ENCODE measurements at places on chromosomes 11 and 22.

DNA sequence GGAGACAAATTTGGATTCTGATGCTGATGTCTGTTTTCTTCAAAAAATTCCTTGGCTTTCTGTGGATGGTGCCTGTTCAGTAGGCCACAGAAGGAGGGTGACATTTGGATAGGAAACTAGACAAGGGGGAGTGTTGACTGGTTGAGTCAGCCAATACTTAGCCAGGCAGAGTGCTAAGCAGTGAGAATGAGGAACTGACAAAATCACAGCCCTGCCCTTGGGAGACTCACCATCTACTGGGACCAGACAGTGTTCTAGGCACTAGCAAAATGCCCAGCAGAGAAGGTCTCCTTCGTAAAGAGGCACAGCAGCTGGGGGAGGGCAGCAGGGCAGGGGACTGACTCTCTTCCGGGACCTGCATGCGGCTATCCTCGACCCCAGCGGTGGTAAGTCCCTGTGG, 190.2 kb downstream of the DSCAML1 start:
- DNase-seq: no peak

- peak; percentile 78 for DNase-seq
These were observed 6.8 kb downstream of the NAA40 start for GRCh38 chr11:63945477-63946163.

DNA sequence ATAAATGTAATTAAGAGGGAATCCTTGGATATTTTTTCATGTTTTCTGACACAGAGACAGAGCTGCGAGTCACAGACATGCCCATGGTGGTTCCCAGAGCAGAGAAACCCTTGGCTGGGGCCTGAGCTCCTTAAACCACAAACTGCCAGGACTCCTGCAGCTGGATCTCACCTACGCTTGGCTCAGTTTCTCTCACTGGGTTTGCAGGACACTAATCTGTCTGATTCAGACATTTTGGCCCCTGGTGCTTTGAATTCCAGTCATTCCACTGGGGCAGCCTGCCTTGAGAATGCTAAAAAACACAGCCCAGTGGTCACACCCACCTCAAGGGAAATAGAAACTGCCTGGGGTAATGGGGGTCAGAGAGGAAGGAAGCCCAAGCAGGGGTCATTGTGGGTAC, 122.6 kb downstream of the CCDC81 start:
- DNase-seq: no peak

GRCh38 chr22:43553451-43554258, 141.8 kb downstream of the MPPED1 start:
- no peak for DNase-seq

DNA sequence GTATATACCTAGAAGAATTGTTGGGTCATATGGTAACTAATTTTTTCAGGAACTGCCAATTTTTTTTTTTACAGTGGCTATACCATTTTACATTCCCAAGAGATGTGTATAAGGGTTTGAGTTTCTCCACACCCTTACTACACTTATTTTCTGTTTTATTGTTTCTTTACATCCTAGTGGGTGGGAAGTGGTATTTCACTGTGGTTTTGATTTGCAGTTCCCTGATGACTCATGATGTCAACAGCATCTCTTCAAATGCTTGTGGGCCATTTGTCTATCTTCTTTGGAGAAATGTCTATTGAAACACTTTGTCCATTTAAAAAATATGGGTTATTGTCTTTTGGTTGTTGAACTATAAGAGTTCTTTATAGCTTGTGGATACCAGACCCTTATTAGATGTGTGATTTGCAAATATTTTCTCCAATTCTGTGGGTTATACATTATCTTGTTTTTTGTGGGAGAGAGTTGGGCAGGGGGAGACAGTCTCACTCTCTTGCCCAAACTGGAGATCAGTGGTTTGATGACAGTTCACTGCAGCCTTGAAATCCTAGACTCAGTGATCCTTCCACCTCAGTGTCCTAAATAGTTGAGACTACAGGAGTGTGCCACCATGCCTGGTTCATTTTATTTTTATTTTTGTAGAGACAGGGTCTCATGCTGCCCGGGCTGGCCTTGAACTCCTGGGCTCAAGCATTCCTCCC, 30.3 kb upstream of the PISD start:
- no peak for DNase-seq

DNA sequence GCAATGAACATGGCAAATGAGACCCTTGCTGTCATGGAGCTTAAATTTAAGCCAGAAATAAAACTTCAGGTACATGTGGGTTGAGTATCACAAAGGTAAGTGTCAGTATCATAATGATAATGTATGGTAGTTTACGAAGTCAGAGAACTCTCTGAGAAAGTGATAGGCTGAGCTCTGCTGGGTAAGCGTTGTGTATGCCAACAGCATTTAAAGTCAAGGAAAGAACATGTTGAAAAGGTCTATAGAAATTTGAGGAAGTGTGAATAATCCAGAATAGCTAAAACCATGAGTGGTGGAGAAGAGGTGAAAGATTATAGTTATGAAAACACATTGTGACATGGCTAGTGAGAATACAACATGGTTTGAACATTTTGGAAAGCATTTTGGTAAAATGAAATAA, 17.4 kb upstream of the CTSC start:
- no peak for DNase-seq

- no peak for DNase-seq
These were observed 27.6 kb upstream of the LDLRAD3 start for GRCh38 chr11:35916270-35916669.

- no peak for DNase-seq
These were observed 16.2 kb downstream of the GRAMD4 start for GRCh38 chr22:46636221-46637002.

DNA sequence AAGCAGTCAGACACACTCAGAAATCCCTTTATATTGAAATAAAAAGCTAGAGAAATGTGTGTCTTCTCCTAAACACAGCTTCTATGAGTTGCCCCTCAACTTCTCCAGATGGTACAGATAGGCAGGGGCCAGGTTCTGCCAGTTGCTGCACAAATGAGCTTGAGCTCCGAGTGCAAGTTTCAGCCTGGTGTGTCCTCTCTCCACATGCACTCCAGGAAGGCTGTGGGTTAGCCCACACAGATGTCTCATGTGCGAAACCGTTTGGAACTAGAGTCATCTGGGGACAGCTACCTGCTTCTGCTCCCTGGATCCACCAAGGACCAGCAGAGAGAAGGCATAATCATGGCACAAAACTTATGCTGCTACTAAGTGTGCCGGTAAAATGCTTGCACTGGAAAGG, 812.6 kb downstream of the OPCML start:
- DNase-seq: no peak

DNA sequence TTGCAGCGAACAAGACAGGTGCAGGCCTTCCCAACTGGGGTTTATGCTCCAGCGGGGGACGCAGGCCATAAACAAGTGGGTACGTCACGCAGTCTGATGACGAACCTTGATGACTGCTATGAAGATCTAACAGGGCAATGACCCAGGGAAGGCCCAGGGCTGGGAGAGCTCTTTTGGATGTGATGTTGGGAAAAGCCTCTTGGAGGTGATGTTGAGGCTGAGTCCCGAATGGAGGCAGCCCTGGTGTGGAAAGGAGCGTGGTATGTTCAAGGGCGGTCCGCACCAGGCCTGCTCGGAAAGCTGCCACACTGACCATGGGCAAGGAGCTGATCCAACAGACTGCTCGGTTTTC, 5.8 kb downstream of the FADS2 start:
- no peak for DNase-seq

DNA sequence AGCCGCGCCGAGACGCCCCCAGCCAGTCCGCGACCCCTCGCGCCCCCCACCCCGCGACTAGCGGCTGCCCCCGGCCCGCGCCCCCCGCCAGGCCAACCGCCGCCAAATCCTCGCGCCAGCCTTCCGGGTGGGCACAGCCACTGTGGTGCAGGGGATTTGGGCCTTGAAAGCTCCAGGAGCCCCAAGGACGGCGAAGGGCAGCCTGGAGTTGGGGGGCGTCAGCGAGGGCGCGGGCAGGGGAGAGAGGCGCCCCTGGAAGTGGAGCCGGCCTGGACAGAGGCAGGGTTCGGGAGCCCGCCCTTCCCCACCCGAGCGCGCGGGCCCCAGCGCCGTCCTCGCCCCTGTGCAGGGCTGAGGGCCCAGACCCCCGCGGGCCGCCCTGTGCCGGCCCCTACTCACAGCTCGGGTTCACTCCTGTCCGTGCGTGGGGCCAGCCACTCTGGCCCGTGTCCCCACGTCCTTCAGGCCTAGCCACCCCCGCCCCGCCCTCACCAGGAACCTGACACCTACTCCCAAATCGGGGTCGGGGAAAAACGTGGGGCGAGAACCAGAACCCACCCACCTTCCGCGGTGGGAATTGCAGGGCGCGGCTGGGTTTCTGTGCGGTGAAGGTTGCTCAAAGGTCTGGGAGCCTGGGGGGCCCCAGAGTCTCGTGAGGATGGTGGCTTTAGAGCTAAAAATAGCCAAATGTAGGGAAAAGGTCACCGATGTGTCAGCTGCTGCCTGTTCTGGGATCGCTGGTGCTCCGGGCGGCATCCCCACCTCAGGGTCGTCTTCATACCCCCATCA, at the start of gene CPT1B:
Gene CPT1B, minus strand, starts transcription at position 441 of the 789 bp plus-strand sequence. CDS start 512 bp downstream, outside the sequence.
- DNase-seq: peak; percentile 44

DNA sequence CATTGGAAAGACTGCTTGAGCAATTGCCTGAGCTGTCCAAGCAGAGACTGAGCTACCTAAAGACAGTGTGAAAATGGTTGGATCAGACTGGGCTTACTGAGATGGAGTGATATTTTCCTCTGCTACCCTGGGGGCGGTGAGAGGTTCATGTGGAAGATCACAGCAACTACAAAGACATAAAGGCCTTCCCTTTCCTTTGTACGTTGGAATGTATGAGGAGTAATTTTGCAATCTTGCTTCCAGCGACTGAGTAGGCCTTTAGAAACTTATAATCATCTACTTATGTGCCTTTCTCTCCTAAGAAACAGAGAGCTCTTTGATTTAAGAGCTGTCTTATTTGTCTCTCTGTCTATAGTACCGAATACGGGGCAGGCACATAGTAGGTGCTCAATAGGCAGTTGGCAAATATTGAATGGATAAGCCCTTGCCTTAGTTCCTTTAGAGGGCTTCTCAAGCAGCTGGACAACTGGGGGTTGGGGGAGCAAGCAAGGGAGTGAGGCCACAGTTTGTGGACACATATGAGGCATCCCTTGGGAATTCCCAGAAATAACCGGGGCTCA, 2.4 kb upstream of the HEPACAM start:
- DNase-seq: no peak

GRCh38 chr11:128246364-128246801, 341.0 kb downstream of the ETS1 start:
- DNase-seq: no peak

DNA sequence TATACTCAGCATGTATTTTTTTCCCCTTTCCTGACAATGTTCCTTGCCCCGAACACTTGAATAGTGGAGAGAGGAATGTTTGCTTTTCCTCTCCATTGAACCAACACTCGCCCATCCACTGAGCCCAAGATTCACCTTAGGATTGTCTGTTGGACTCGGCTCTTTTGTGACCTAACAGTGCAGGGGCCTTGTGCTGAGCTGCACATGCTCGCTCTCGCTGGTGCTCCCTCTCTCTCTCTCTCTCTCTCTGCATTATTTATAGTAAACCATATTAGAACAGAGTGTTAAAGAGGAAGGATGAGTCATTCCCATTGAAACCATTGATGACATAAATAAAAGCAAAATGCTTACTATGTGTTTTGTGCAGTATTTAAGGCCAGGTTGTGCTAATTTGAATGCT, 20.7 kb downstream of the ZBTB16 start:
- no peak for DNase-seq

DNA sequence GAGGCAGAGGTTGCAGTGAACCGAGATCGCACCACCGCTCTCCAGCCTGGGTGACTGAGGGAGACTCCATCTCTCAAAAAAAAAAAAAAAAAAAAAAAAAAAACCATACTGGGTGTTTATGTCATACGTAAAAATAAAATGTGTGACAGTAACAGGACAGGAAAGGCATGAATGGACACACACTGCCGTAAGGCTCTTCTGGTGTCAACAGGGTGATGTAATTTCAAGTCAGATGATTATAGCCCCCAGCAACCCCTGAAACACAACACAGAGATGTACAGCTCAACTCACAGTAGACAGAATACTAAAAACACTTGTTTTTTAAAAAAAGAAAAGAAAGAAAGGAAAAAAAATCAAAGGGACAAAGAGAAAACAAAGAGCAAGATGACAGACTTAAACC, 22.2 kb downstream of the SBF1 start:
- no peak for DNase-seq

- no peak for DNase-seq
These were observed 1321.7 kb downstream of the TBC1D22A start for GRCh38 chr22:48084041-48084728.

GRCh38 chr11:130947889-130948288, 31.6 kb upstream of the SNX19 start:
- no peak for DNase-seq

DNA sequence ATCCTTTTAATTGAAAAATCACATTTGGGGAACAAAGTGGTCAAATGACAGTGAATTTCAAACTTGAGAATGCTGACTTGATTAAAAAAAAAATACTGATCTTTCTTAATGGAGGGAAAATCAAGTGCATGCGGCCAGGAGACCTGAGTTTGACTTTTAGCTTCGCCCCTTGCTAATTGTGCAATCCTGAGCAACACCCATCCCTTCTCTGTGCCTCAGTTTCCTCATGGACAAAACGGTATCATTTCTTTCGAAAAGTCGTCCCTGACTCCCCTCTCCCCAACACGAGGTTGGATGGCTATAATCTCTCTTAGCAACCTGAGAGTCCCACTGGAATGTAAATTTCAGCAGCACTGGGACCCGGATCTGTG, 959 bp upstream of the FJX1 start:
- DNase-seq: no peak

DNA sequence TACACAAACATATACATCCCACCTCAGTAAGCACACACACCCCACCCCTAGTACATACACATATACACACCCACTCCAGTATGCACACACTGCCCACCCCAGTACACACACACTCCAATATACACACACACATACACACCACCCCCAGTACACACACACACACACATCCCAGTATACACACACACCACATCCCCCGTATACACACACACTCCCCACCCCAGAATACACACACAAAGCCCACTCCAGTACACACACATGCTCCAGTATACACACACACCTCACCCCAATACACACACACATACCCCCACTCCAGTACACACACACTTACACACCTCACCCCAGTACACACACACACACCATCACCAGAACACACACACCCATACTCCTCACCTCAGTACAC, 7.4 kb downstream of the TECTA start:
- DNase-seq: no peak

- DNase-seq: no peak
These were observed 442 bp downstream of the COPB1 start for GRCh38 chr11:14499178-14499559.

Data from NCI-H2171 (cell line).